Osteocyte (in vitro differentiated cells): ENCODE measurements at places on chromosomes 2 and 18.

DNA sequence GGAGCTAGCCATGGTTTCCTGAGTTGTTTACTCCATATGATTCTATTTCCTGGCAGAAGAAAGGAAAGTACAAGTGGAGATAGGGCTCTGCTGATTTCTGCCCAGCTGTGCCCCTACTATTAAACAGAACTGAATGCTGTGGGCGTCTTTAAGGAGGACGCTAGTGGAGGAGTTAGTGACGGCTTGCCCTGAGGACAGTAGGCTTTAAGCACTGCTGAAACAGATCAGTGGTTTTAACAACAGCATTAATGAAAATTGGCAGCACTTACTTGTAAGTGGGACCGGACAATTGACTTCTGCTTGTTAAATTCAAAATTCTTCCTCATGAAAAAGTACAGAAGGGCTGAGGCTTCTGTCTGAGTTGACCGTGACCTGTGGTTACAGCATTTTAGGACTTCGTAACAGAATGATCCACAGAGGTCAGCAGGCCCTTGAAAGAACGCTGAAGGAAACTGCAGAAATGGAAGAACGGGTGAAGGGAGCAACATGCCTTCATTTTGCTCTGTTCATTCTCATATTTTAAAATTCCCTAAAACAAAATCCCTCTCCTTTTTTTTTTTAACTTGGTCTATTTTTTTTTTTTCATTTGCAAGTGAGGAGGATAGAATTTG lies 80.6 kb upstream of the CCDC195 start:
- DNase-seq = no peak

DNA sequence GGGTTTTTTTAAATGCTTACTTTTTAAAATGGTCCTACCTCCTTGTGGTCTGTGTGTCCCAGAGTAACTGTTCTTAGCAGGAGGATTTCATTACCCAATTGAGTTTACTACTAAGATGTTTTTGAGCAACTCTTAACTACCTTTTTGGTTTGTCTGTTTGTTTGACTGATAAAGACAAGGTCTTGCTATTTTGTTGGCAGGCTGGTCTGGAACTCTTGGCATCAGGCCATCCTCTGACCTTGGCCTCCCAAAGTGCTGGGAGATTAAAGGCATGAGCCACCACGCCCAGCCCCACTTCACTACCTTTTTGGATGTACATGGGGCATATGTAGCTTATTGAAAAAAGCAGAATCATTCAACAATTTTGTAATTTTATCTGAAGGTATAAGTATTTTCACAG lies 14.9 kb downstream of the MRPS9 start:
- no peak for DNase-seq

DNA sequence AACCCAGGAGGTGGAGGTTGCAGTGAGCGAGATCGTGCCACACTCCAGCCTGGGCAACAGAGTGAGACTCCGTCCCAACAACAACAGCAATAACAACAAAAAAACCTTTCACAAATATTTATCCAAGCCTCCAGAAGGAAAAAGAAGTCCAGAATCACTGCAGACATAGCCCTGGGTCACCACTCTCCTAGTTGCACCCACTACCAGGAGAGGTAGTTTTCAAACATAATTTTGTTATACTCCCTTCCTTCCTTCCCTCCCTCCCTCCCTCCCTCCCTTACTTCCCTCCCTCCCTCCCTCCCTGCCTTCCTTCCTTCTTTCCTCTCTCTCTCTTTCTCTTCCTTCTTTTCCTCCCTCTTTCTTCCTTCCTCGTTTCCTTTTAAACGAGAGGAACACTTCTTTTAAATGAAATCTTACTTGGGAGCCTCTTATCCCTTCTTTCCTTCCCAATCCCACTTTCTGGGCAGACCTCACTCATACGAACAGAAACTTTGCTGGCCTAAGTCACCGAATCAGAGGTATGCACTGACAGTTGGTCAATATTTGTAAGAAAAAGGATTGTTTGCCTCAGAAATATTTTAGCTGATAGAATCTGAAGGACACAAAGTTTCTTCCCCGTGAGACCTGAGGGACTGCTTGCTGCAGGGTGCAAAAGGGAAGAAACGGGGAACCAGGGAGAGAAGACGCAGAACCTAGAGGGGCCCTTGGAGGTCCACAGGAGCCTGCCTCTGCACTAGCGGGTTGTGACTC lies 88.1 kb upstream of the AGAP1 start:
- DNase-seq = no peak

GRCh38 chr2:58925676-58926081 lies 684.6 kb upstream of the FANCL start:
- DNase-seq = no peak

DNA sequence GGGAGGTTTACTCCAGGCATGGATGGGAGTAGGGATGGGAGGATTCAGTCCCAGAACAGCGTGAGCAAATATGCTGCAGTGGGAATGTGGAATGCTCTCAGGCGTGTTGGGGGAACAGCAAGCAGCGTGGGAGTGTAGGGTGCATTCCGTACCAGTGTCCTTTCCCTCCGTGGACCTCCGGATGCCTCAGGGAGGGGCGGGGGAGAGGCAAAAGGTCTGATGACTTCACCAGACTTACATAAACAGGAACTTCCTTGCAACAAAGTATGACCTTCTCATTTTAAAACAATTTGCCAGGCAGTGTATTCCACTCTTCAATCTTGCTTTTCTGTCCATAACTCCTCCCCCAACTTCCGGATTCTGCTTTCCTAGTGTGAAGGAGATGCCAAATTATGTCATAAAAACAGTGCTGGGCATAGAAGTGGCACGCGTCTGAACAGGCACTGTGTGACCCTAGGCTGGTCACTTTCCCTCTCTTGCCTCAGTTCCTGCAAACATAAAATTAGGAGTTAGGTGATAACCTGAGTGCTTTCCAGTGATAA lies 36.9 kb downstream of the RPL37A start:
- peak; percentile 90 for DNase-seq

DNA sequence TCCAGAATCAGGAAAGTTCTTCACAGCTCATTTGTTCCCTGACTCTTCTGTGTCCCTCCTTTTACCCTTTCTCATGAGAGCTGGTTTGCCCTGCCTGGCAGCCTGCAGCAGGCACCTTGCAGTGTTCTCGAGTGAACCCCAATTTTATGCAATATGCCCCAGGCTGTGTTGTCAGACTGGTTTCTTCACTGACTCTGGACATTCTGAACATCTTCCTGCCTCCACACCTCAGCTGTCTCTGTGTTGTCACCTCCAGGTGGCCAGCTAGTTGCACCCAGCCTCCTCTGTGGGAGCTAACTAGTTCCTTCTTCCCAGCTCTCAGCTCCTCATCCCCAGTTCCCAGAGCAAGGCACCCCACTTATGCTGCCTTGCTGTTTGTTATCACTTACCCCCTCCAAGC lies 5.5 kb downstream of the SETBP1 start:
- no peak for DNase-seq

DNA sequence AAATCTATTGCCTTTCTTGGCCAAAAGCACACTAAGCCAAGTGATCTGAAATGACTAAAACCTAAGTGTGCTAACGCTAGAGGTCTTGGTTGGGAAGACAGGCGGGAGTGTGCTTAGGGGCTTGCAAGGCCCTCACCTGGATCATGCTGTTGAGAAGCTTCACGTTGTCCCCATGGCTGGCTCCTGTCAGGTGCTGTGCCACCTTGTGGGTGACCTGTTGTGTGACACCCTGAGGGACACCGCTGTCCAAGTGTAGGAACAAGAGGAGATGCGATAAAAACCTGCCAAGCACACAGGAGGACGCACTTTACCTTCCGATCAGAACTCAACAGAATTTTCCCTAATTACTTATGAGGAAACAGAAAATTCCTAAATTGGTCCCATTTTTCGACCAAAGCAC lies 50.8 kb downstream of the EPG5 start:
- DNase-seq = no peak

DNA sequence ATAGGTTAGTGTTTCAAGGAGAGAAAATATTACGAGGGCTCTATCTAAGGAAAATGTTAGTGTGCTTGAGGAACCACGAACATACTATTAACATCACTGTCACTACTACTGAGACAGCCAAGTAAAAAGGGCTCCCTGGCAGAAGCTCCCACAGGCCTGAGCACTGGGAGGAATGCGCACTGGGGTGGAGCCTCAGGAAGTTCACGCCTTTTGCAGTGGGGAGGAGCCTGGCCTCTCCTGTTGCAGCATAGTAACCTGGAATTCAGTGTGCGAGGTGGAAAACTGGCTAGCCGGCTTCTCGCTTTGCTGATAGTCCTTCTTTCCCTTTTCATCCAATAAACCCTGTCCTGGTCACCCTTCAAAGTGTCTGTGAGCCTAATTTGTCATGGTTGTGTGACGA lies 250.3 kb downstream of the ERBB4 start:
- no peak for DNase-seq

- DNase-seq = no peak
These were observed 76.3 kb upstream of the WDSUB1 start for GRCh38 chr2:159362816-159363251.

DNA sequence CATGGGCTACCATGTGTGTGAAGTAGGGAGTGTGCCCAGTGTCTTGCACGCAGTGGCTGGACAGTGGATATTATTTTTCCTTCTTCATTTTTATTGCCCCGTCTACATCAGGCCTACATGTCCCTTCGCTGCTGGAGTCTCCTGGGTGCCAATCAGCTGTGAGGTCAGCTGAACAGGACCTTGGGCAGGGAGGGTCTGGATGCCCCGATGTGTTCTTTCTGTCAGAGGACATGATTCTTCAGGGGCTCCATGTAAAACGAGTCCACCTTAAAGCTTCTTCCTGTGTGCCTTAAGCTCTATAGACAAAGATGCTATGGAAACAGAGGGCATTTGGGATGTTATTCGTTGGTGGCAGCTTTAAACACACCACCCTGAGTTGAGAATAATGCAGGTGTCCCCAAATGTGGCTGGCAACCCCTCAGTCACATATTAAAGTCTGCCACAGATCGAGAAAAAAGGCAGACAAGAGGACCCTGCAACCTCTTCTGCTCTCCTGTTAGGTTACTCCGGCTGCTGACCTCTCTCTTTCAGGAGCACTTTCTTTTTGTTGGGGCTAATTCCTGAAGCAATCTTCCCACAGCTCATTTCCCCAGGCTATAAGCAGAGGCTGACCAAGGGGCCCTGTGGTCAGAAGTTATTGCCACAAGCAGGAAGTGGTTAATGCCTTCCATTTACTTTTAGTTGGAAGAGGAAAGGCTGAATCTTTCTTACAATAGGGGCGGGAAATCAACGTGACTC lies 20.0 kb downstream of the GREB1 start:
- no peak for DNase-seq

- DNase-seq = peak; percentile 69
These were observed 30.0 kb upstream of the ATP6V1B1 start for GRCh38 chr2:70905443-70906421.

DNA sequence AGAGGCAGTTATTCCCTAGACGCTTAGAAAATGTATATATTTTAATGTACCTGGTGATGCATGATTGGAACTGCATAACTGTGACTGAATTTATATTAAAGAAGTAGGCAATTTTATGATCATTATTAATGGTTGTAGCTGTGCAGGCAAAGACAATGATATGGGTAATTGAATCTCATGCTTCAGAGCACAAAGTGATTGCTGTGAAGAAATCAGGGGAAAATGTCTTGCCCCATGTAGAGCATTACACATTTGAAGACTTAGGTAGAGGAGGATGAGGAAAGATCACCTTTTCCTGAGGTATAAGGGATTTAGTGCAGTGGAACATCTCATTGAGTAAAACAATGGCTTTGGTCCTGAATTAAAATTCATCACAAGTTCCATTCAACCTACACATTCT lies 246.8 kb upstream of the DCC start:
- DNase-seq = no peak

GRCh38 chr2:173755798-173756197 lies 209.4 kb downstream of the SP3 start:
- no peak for DNase-seq

- DNase-seq = no peak
These were observed 100.1 kb upstream of the TLK1 start for GRCh38 chr2:171260471-171261424.

DNA sequence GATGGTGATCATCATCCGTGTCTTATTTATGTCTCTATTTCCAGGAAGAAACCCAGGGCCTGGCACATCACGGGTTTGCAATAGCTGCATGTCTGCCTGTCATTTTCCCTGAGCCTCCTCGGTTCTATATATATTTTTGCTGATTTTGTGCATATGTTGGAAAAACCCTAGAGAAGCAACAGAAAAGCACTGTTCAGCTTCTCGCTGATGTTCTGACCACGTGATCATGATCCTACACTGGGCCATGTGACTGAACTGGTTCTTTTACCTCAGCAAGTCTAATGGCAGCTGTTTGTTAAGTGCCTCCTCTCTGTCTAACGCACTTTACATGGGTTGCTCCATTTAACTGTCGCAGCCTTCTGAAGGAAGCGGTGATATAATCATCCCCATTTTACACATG lies 71.3 kb downstream of the CMPK2 start:
- DNase-seq = no peak

DNA sequence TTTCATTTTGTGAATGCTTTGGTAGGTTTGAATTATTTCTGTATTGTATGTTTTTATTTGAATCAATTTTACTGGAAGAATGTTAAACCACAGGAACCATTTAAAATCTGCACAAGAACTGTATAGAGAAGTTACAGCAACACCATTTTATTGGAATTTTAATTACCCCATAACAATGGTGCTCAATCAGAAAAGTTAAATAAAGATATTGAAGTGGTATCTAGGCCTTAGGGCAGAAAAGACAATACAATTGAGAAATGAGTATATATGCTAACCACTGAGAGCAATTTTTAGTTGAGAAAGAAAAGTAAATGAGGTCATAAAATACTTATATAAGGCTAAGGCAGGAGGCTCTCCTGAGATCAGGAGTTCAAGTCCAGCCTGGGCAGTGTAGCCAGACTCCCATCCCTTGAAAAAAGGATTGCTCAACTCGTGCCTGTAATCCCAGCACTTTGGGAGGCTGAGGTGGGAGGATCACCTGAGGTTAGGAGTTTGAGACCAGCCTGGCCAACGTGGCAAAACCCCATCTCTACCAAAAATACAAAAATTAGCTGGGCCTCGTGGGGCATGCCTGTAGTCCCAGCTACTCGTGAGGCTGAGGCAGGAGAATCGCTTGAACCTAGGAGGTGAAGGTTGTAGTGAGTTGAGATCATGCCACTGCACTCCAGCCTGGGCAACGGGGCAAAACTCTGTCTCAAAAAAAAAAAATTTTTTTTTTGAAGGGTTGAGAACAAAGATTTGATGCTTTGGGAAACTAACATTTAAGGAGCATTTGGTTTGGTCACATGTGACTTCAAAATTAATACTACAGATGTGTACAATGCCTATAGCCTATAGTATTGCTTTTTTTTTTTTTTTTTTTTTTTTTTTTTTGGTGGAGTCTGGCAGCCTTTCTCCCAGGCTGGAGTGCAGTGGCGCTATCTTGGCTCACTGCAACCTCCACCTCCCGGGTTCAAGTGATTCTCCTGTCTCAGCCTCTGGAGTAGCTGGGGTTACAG lies 212.9 kb upstream of the STON1 start:
- no peak for DNase-seq

DNA sequence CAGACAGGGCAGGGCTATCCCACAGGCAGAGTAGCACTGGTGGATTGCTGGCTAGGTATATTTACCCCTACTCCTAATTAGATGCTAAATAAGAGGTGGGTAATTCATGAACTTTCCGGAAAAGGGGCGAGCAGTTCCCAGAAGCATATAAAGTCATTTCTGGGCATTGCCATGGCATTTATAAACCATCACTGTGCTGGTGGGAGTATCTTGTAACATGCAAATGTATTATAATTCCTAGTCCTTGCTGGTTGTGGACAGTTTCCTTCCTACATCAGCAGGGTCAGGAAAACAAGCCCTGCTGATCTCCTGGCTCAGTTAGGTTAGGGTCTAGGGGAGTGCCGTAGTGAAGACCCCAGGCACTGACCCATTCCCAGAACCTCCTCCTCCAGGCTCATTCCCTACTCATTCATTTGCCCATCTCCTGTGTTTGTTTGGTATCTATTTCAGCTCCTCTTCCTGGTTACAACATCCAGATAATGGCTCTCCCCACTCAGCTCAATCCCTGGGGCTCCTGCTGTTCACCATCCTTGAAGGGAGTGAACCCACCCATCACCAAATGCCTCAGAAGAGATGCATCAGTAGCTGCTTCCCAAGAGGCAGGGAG lies 282.7 kb downstream of the SRBD1 start:
- DNase-seq = no peak
